Activated naive CD8-positive, alpha-beta T cell treated with anti-CD3 and anti-CD28 coated beads, Interleukin-2, amount 50 U/mL, for 24 hours (primary cell): ENCODE measurements at places on chromosomes 13 and 19.

DNA sequence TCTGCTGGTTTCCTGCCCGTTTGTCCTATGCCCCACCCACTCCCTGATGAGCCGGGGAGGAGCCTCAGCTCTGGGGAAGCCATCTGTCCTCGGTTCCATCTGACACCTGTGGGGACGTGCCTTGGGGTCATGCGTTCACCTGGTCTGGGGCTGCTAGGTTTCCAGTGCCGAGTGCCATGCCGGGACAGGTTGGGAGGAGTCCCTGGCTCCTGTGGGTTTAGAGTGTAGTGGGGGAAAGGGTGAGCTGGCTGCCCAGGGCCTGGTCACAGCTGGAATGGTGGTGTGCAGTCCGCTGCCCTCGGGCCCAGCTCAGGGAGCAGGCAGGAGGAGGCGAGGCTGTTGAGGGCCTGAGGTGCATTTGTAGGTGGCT lies 2.5 kb downstream of the KDM4B start:
- H3K27me3 ChIP-seq, result no peaks in the 10 kb centered on the region
- no peaks in the 10 kb centered on the region for H3K36me3 ChIP-seq
- peak; percentile 30 for DNase-seq
- peak overlapping the region; percentile 82 for H3K4me3 ChIP-seq
- peaks cover 39% of the 10 kb centered on the region for H3K4me1 ChIP-seq
- no peak overlapping the region for H3K27ac ChIP-seq

- peaks cover 3% of the 10 kb centered on the region for H3K4me1 ChIP-seq
- no peak for DNase-seq
- H3K36me3 ChIP-seq, result no peaks in the 10 kb centered on the region
Measured at GRCh38 chr19:18257503-18258470, 16.5 kb downstream of the IQCN start.

DNA sequence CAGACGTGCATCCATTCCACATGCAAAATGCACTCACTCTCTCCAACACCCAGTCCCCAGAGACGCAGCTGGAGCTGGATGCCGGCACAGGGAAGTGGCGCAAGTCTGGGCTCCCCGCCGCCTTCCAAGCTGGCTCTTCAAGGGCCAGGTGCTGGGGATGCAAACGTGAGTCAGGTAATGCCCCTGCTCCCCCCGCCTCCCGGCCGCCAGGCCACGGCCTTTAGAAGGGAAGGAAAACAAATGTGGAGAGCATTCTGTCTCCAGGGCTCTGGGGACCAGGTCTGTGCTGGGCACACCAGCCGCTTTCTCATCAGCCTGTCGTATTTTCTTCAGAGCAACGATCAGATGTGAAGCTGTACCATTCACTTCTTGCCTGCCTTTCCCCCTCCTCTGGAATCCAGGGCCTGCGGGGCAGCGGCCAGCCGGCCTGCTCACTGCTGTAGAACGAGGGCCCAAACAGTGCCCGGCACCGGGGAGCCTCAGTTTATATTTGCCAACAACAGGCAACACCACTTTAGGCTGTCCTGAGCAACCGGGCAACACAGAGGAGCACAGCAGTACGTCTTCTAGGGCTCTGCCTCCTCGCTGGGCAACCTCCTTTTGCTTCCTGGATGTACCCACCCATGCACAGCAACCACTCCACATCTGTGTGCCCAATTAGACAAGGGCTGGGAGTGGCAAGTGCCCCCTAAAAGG lies 3.8 kb downstream of the RAB20 start:
- no peak overlapping the region for H3K27ac ChIP-seq
- H3K4me3 ChIP-seq, result no peak overlapping the region

- H3K27ac ChIP-seq, result no peak overlapping the region
- no peaks in the 10 kb centered on the region for H3K4me1 ChIP-seq
- DNase-seq, result no peak
- no peak overlapping the region for H3K4me3 ChIP-seq
Measured at GRCh38 chr13:63435667-63436324, 2020.1 kb upstream of the PCDH20 start.

DNA sequence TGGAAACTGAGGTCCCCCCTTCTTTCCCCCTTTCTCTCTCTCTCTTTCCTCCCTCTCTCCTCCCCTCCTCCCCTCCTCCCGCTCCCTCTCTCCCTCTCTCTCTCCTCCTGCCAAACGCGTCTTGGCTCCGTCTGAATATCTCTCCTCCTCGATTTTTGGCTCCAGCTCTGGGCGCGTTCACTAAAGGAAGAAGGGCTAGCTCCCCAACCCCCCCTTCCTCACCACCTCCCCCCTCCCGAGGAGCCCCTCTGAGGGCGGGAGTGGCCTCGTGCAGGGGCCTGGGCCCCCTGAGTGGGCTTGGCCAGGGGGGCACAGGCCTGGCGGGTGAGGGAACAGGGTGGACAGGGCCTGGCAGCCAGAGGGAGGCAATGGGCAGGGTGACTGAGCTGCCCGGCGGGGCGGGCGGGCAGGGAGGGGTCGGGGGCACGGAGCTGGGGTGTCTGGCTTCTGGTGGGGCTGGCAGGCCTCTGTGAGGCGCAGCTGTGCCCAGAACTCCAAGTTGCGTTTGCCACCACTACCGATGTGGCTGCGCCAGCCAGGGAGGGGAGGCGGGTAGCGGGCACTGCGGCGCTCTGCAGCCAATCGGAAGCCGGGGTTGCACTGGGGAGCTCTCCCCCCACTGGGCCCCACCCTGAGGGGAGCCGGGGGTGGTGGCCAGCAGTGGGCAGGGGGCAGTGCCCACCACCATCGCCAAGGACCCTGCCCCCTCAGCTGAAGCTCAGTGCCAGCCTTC lies 7.1 kb downstream of the NFIX start:
- H3K27me3 ChIP-seq, result no peaks in the 10 kb centered on the region
- no peak overlapping the region for H3K27ac ChIP-seq
- no peak for DNase-seq
- H3K4me3 ChIP-seq, result no peak overlapping the region
- H3K4me1 ChIP-seq, result no peaks in the 10 kb centered on the region

GRCh38 chr19:35715981-35716800 lies 1.6 kb upstream of the KMT2B start:
- H3K27ac ChIP-seq, result peak overlapping the region; percentile 100
- peak; percentile 42 for DNase-seq
- H3K36me3 ChIP-seq, result peaks cover 55% of the 10 kb centered on the region

- no peaks in the 10 kb centered on the region for H3K36me3 ChIP-seq
- no peak overlapping the region for H3K27ac ChIP-seq
- peaks cover 2% of the 10 kb centered on the region for H3K27me3 ChIP-seq
Measured at GRCh38 chr13:26132756-26133155, 80.9 kb upstream of the SHISA2 start.

- no peak overlapping the region for H3K27ac ChIP-seq
- H3K27me3 ChIP-seq, result no peaks in the 10 kb centered on the region
- DNase-seq, result no peak
- H3K36me3 ChIP-seq, result no peaks in the 10 kb centered on the region
Measured at GRCh38 chr13:80962855-80963254, 621.9 kb upstream of the SPRY2 start.

DNA sequence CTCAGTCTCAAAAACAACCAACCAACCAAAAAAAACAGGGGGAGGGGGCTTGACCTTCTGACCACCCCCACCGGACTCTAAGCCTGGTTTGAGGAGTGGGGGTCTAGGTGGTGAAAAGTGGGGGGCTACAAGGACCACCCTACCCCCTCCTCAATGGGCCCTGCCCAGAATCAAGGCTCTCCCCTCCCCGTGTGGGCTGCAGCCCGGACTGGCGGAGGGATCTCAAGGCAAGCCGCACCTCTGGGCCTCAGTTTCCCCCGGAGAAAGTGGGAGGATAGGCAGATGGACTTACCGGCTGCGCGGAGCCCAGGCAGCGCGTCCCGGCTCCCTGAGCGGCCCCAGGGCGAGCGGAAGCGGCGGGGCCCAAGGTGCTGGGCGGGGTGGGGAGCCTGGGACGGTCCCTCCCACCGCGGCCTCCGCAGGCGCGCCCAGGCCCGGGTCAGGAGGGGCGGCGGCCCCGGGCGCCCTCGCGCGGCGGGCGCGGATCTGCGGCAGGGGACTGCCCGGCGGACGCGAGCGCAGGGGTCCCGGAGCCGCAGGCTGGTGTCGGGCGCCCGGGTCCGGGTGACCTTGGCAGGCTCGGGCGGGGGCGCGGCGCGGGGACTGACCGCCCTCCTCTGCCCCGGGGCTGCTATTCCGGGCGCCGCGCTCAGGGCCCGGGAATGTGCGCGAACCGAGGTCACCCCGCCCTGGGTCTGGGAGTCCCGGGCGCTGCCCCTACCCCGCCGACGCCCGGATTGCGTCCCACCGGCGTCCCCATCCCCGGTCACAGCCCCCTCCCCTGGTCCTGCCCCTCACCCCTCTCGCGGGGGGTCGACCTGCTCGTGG lies at the start of gene ADAMTSL5:
Gene ADAMTSL5, minus strand, starts transcription at position 349 of the 828 bp plus-strand sequence. CDS start 2,076 bp downstream, outside the sequence.
- no peak within 1 kb of the TSS for H3K27ac ChIP-seq
- H3K4me3 ChIP-seq, result peak within 1 kb of the TSS; percentile 73
- no peaks in the 10 kb centered on the region for H3K36me3 ChIP-seq

DNA sequence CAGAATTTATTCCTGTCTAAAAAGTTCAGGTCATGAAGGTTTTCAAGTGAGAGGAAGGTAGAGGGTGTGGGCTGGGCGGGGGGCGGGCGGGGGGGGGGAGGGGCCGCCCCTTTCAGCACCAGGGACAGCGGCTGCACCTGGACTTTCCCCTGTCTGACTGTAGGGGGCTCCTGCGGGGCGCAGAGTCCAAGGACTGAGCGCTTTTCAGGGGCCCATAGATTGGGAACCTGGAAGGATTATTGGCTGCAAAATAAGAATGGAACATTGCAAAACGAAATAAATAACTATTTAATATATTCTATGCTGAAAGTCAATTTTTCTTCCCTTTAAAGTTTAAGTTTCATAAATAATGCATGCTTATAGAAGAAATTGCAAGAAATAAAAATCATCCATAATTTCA lies 8.9 kb upstream of the CYP4F3 start:
- H3K36me3 ChIP-seq, result no peaks in the 10 kb centered on the region
- H3K4me3 ChIP-seq, result no peak overlapping the region
- H3K27me3 ChIP-seq, result peaks cover 9% of the 10 kb centered on the region

- no peak for DNase-seq
- no peak overlapping the region for H3K27ac ChIP-seq
- no peak overlapping the region for H3K4me3 ChIP-seq
- peaks cover 4% of the 10 kb centered on the region for H3K27me3 ChIP-seq
- H3K4me1 ChIP-seq, result no peaks in the 10 kb centered on the region
Measured at GRCh38 chr19:30167206-30167868, 204.8 kb upstream of the ZNF536 start.
